ENCODE measurements at places on chromosomes 2 and 18.

DNA sequence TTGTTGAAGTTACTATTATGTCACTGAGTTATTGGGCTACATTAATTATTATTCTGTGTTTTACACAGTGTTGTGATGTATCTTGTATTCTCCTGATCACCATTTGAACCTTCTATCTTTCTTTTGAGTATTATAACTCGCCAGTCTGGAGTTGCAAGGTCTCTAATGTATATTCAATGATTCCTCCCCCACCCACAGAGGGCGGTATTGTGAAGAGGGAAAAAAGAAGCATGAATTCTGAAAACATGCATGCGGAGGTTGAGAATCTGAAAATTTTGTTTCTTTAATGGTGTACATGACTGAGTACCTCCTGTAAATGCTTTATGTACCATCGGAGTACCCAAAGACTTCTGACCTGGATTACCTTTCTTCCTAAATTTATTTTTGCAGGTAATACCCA lies 266.6 kb downstream of the NR4A2 start:
- DNase-seq: peak; percentile 22

- no peak for DNase-seq
These were observed 845 bp upstream of the MYCN start for GRCh38 chr2:15939556-15939853.

GRCh38 chr18:3703732-3704176 lies 253.8 kb downstream of the TGIF1 start:
- peak; percentile 16 for DNase-seq

- DNase-seq: peak; percentile 65
These were observed 81.9 kb upstream of the TXNDC2 start for GRCh38 chr18:9803698-9804516.

DNA sequence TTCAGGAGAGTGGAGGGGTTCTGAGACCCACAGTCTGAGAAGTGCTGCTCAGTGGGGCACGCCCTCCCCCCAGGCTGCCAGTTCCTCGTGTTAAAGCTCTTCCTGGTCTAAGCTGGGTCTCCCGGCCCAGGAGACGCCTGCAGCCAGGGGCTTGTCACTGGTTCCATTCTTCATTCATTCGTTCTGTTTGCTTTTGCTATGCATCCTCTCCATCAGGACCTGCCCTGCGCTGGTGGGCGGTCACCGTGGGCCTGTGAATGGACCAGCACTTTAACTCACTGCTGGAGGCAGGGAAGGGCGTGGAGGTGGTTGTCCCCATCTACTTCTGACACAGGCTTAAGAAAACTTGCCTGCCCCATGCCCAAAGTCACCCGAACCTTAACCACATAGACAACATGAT lies 272.8 kb upstream of the HDAC4 start:
- no peak for DNase-seq

DNA sequence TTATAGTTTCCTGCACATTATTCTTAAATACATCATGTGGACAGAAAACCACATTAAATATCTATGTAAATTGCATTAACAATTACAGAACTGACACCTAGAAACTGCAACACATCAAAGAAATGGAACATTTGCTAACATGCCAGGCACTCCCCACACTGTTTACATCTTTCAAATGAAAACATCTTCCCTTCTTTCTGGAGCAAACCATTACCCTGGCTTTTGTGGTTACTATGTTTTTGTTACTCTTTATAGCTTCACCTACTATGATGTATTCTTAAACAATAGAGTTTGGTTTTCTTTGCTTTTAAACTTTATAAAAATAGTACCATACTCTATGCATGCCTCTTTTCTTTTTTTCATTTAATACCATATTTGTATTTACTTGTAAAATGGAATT lies 1894.5 kb upstream of the CELF4 start:
- DNase-seq: no peak

DNA sequence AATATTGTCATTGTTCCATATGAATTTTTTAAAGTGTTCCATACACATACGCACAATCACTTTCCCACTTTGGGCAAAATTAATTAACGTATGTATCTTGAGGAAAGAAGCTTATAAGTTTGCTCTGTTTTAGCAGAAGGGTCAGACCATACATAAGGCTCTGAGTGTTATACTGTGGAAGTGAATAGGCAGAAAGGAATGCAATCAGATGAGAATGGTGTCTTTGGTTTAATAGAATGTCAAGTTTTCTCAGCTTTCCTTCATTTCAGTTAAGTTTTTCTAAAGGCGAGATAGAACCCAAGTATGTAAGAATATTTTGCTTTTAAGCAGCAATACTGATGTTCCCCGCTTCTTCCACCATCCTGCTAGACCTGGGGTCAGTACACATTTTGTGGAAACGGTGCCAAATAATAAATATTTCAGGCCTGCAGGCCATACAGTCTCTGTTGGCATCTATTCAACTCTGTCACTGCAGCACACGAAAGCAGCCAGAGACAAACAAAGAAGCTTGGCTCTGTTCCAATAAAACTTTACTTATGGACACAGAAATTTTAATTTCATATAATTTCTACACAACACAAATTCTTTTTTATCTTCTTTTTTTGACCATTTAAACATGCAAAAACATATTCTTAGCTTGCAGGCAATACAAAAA lies 100.6 kb downstream of the UPP2 start:
- DNase-seq: peak; percentile 75

Data from NCI-H2081 (cell line).